ENCODE measurements at places on chromosomes 3 and 15.

GRCh38 chr3:54176106-54176505, 53.8 kb downstream of the CACNA2D3 start:
- DNase-seq, result no peak

GRCh38 chr15:55222588-55222987, 25.8 kb upstream of the RSL24D1 start:
- DNase-seq, result no peak

DNA sequence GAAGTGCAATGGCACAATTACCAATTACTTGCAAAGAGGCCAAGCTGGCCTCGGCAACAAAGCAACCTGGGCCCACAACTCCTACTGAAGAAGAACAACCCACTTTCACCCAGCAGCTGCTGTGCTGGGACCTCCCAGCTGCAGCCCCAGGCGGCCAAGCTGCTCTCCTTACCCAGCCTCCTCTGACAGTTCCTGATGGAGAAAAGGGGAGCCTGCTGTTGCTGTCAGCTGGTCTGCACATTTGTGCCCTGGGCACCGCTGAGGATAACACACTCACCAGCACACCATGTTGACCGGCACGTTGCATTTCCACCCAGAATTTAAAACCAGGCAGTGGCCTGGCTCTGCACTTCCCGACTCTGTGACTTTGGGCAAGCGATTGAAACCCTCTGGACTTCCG, 33.6 kb downstream of the SSUH2 start:
- no peak for DNase-seq

GRCh38 chr15:83462026-83462425, 14.9 kb downstream of the SH3GL3 start:
- no peak for DNase-seq

GRCh38 chr15:51814606-51815005, 14.8 kb upstream of the TMOD3 start:
- no peak for DNase-seq

DNA sequence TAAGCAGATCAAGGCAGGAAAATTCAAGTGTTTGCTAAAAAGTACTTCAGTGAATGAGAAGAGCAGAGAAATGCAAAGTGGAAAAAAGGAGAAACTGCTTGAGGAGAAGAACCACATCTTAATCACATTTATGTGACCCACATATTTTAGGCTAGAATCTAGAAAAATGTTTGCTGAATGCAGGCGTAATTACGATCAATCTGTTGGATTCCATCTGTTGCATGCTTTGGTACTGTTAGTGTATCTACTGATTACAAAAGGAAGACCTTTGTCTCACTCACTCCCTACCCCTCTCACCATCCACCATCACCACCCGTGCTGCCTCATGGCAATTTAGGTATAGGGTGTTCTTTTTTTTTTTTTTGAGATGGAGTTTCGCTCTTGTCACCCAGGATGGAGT, 9.7 kb upstream of the TBL1XR1 start:
- DNase-seq, result no peak

DNA sequence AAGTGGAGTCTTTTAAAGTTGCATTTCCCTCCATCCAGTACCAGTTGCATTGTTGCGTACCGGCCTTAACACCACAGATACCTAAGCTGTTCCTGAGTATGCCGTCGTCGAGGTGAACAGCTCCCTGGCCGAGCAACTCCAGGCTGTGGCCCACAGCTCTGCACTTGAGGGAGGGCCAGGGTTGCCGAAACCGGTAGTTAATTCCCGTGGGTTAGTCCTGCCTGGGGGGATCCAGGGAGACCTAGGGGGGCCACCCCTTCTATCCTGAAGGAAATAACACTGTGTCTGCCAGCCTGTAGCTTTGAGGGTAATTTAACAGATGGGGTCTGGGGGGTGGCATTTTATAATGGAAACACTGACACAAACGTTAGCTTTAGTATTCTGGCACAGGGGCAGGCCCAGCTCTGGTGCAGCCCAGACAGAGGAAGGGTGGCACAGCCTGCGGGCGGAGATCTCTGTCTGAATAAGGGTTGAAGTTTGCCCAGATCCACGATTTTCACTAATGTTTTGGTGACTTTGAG, 60.8 kb downstream of the RGMA start:
- no peak for DNase-seq

- DNase-seq, result no peak
Measured at GRCh38 chr3:61924090-61924735, 362.8 kb downstream of the PTPRG start.

DNA sequence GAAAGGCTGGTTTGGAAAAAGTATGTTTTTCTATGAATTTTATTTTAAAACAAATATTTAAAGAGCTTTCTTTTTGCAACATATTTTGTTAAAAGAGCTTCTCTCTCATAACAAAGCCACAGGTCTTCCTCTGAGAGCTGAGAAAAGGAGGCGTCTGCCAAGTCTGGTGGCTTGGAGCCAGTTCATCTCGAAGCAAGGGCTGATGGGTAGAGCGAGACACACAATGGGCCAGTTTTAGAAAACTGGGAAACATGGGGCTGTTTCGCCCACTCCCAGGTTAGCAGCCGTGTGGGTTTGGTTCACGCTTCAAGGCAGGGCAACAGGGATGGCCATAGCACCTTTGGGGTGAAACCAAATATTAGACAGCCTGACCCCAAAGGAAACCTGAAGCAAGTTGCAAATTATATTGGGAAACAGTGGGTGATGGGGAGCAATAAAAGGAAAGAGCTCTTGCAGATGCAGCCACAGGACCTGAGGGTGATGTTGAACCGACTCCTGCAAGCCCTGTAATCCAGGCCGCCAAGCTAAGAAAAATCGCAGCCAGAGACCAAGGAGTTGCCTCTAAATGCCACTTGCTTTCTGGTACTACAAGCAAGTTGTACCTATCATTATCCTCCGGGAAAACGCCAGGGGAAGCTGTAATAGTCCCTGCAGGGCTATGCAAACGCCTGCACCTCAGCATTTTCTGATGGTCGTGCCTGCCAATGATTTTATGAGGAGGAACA, 88.4 kb upstream of the GALNT15 start:
- DNase-seq, result peak; percentile 81

GRCh38 chr3:178802259-178802658, 266.0 kb downstream of the KCNMB2 start:
- DNase-seq, result no peak

DNA sequence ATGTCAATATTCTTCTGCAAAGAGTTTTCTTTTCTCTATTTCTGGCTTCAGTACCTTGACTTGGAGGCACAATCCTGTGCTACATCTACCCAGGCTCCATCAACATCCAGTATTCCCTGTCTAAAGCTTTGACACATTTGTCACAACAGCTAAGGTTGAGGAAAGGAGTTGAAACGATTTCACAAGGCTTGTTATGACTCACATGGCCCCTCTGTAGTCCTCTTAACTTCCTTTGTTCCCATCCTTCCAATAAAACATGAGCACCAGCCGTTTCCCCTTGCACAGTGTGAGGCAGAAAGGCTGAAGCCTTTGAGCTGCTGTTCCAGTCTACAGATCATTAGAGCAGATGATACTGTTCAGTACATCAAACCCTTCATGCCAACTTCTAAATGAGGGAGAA, 163.0 kb upstream of the TMCO5A start:
- no peak for DNase-seq

GRCh38 chr3:192745150-192745549, 17.8 kb upstream of the FGF12 start:
- no peak for DNase-seq

Measured in hippocampal formation (tissue), 2 donors.